ENCODE measurements at places on chromosomes 1 and 21.

DNA sequence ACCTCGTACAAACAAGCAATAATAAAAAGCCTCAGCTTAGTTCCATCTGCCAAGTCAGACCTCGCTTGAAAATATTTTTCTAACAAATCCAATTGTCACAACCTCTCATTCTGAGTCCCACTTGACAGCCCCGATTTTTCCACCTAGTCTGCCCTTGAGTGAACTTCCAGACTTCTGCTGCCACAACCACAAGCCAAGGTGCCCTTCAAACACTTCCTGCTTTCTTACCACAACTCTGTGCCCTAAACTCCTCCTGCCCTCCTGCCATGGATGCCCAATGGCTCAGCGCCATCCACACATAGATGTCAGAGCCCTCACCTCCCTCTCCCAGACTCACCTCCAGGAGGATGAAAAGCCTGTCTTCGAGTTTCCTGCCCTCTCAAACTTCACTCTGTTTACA is 3.9 kb downstream of the TMPRSS2 start:
- DNase-seq = no peak

DNA sequence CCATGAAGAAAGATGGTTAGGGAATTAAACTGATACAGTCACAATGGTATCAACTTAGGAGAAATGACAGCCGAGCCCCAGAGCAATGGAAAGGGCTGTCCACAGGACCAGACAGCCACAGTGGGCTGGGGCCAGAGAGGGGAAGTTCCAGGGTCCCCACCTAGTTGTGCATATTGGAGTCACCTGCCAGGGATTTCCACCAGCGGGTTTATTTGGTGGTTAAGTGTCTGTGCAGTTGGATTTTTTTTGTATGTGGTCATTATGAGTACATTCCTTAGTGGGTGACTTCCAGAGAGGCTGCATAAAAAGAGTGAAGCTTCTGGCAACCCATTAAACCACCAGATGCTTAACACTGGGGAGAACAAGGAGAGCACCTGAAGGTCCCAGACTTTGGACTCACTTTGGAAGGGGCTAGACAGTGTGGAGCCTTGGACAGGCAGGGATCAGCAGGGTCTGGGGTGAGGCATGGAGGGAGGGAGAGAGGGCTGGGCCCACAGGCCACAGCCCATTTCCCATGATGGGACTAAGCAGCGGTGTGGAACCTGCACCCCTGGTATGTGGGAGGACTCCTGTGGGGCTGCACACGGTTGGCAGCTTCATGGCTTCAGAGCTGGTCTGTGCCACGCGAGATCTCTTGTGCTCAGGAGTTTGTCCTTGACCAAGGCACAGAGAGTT is 7.8 kb upstream of the PTTG1IP start:
- no peak for DNase-seq

DNA sequence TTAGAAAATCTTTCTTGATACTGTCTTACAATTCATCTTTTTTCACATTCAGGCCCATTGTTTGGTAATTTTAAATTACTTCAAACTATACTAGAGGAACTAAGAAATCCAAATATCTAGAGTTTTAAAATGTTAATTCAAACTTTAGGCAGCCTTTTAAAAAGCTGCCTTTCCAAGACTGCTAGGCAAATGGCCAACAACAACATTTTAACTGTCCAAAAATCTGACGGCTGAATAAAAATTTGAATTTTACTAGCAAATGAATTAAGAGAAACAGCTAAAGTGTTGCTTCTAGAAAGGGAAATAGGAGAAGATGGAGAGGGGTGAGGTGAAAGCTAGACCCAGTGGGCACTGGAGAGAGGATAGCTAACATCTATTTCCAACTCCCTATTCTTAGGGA is 17.2 kb downstream of the DPYD start:
- peak; percentile 70 for DNase-seq

DNA sequence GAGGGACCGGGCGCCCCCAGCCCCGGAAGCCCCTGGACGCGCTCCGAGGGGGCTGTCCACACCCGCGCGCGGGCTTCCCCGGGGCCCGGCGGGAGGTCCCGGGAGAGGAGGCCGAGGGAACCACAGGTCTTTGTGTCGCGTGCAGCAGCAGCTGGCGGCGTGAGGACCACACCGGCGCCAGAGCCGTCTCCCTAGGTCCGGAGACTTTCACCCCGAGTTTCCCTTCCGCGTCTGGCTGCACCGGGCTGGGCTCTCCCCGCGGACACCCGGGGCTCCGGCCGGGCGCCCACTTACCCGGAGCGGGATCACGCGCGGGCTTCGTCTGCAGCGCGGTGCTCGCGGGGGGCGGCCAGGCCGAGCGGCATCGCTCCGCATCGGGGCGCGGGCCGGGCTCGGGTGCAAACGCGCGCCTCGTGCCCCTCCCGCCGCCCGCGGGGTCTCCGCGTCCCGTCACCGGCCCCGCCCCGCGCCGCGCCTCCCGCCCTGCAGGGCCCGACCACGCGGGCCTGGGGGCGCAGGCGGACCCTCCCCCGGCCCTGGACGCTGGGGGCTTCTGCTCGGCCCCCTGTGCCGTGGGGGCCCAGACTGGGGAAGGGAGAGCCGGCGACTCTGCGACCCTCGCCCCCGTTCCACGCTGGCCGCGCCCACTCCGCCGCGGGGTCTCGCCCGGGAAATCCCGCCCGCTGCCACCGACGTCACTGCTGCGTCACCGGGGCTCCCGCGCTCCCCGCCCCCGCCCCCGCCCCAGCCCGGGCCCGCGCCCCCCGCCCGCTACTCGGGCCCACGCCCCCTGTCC is at the start of gene GNG4:
GNG4 (minus strand) TSS at position 417 of the 796 bp plus-strand sequence. CDS start 65,946 bp downstream, outside the sequence.
- no peak for DNase-seq

DNA sequence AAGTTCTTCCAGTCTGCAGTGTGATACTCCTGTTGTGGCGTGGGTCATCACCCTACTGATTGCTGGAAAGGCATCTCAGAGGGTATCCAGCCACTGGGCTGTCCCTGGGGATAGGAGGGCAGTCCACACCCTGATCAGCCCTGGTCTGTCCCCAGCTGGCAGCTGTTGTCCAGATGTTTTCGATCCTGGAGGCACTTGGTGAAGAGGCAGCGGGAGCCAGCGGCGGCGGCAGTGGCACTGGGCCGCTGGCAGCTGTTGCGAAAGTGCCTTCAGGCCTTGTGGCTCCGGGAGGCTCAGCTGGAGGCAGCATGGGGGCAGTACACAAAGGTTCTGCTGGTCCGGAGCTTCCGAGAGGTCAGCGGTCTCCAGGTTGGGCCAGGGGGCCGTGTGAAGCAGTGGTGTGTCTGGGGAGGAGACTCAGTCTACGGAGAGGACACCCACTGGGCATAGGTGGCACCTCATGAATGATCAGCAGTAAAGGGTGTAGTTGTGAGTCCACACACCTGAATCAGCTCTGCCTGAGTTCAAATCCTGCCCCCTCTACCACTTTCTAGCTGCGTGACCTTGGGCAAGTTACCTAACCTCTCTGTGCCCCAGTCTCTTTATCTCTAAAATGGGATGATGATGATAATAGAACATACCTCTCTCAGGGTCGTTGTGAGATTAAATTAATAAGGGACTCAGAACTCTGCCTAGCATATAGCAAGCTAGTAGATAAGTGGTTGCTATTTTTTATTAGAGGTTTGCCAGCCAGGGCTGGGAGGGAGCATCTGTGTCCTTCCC is 6.1 kb downstream of the C1orf167 start:
- DNase-seq = no peak

- no peak for DNase-seq
Observed at GRCh38 chr1:29673669-29674626, 437.6 kb downstream of the PTPRU start.
